ENCODE measurements at places on chromosomes 16 and 17. TPM values are rescaled to one million over a fixed set of nuclear protein-coding genes. Genes with fewer than 3 reads are reported as not detected.

ITGB4 gene
- 37.6 TPM for total RNA-seq

SOX9 gene
- not detected for total RNA-seq

DPEP3 gene
- total RNA-seq, result 0.13 TPM

MYH13 gene
- not detected for total RNA-seq

DNA sequence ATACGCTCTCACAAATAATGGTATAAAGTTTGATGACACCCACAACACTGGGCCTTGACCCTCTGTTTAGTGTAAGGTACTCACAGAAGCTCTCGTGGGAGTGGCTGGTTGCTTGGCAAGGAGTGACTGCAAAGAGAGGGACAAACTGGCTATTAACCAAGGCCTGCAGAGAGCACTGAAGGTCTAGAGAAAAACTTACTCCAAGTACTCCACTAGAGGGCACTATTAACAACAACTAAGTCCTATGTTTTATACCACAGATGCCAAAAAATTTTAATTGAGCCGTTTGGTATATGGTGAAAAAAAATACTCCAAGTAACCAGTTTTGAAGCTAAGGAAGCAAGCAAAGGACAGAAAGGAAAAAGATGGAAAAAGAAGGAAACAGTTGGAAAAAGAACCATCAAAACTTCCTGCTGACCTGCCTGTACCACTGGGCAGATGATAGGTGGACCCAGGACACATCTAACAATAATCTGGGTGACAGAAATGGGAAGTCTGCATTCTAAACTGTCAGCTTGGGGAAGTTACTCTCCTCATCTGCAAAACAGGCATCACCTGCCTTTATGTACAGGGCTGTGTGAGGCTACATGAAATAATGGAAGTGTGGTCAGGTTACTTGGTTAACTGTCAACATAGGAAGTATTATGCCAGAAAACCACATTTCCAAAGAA lies 23.2 kb downstream of the DYNC1LI2 start:
- peak; percentile 72 for DNase-seq

- no peak for DNase-seq
Observed at GRCh38 chr16:27436921-27437650, 35.1 kb downstream of the IL21R start.

DNA sequence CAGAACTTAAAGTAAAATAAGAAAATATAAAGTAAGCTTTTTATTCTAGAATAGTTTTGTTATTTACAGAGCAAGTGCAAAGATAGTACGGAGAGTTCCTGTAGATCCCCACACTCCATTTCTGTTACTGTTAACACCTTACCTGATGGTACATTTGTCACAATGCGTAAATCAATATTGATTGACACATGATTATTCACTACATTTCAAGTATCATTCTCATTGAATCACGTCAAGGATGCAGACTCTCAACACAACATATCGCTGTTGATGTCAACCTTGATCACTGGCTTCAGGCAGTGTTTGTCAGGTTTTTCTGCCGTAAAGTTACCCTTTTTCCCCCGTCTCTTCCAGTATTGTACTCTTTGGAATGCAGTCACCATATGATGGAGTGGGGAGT lies 64.2 kb upstream of the WSCD1 start:
- no peak for DNase-seq

GRCh38 chr17:19508577-19508867 lies 25.1 kb upstream of the SLC47A1 start:
- DNase-seq, result no peak

GRCh38 chr17:82808006-82808405 lies 31.8 kb downstream of the ZNF750 start:
- DNase-seq, result no peak

DNA sequence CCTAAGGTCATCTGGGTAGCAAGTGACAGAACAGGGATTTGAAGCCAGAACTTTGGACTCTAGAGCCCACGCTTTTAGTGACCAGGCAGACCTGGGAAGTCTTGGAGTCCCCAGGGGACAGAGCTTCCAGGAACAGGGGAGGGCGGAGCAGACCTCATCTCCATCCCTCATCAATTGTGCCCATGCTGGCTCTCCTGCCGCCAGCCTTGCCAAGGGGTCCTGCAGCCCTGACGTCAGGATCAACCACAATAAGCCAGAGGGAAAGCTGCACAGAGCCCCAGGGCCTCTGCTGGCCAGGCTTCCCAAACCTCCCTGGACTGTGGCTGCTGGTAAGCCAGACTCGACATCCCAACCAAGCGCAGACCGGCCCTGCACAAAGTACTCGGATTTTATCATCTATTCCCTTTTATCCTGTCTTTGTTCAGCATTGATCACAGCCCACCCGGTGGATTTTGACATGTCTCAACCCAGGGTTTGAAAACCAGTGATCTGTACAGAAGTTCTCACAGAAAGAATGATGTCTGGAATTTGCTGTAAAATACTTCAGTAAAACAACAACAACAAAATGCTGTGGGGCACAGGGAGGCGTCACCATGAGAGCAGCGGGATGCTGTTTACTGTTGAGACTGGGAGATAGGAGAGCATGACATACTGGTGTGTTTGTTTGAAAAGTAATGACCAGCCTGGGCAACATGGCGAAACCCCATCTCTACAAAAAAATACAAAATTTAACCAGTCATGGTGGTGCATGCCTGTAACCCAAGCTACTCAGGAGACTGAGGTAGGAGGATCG lies 11.8 kb downstream of the C16orf74 start:
- DNase-seq, result no peak

- DNase-seq, result no peak
Observed at GRCh38 chr17:59814685-59815084, 78.1 kb downstream of the TUBD1 start.

DNA sequence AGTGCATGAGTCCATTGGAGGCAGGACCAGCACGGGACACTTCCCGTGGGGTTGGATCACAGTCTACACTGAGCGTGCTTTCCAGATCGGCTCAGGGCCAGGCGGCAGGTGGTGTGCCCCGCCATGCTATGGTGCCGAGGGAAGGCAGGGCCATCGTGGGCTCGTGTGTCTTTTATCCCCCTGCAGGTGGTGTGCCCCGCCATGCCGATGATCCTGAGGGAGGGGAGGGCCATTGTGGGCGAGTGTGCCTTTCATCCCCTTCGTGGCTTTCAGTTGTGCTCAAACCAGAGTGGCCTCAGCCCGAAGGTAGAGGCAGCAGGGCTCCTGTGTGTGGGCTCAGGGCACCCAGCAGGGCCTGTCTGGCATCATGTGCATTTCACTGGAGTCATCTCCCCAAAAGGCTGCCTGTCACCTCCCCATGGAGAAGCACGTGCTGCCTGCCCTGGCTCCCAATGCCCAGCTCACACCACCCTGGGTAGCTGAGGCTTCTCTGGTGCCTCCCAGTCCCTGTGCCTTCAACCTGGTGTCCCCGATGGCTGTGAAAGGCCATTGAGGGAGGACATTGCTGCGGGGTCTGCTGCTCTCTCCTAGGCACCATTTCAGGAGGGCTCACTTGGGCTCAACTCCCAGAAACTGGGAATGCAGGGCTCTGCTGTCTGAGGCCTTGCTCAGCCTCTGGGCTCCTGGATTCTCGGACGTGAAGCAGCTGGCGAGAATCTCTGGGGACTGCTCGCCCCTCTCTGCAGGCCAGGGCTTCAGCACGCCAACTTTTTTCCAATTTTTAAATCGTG lies 207.6 kb downstream of the NPIPB11 start:
- DNase-seq, result no peak

DNA sequence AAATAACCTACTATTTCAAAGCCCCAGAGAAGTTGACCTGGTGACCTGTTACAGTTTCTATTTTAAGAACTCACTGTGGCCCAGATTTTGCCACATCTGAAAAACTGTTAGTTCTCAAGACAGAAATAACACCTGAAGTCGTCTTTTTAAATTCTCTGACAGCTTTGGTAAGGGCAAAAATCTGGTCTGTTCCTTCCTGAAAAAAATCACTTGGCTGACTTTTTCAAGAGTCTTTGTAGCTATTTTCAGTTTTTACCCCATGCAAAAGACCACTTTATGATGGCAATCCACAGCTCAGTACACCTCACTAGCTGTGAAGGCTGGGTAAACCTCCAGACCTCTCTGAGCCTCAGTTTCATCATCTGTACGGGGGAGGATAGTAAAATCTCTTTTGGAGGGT lies 60.7 kb upstream of the SREBF1 start:
- DNase-seq, result no peak

DNA sequence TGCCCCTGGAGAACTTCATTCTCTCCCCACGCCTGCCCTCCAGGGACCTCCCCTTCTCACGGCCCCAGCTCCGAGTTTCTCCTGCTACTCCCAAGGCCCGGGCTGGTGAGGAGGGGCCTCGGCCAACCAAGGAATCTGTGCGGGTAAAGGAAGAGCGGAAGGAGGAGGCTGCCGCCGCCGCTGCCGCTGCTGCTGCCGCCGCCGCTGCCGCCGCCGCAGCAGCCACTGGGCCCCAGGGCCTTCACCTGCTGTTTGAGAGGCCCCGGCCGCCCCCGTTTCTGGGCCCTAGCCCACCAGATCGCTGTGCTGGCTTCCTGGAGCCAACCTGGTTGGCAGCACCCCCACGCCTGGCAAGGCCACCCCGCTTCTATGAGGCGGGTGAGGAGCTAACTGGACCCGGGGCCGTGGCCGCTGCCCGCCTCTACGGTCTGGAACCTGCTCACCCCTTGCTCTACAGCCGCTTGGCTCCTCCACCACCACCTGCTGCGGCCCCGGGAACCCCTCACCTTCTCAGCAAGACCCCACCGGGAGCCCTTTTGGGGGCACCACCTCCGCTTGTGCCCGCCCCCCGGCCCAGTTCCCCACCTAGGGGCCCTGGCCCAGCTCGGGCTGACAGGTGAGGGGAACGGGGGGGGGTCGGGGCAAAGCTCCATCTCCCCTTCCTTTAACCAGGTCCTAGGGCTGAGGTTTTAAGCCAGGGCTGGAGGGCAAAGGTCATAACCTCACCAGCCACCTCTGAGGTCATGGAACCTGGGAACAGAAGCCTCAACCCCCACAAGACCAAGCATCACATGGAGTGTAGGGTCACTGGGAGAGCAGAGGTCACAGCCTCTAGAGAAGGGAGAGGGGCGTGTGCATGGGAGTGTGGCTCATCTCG lies 11.0 kb downstream of the FBRS start:
- DNase-seq, result no peak

DNA sequence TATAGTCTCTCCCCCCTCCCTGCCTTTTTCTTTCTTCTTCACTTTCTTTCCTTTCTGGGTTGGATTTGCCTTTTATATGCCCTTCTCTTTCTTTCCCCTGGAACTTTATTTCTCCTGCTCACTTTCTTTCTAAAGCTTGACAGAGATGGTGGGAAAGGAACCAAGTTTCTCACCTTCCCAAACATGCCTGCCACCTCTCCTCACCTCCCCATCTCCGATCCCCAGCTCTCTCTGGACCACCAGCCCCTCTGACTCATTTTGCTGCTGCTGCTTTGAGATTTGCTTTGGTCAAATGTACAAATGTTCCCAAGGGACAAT lies 6.7 kb upstream of the LHX1 start:
- no peak for DNase-seq

DNA sequence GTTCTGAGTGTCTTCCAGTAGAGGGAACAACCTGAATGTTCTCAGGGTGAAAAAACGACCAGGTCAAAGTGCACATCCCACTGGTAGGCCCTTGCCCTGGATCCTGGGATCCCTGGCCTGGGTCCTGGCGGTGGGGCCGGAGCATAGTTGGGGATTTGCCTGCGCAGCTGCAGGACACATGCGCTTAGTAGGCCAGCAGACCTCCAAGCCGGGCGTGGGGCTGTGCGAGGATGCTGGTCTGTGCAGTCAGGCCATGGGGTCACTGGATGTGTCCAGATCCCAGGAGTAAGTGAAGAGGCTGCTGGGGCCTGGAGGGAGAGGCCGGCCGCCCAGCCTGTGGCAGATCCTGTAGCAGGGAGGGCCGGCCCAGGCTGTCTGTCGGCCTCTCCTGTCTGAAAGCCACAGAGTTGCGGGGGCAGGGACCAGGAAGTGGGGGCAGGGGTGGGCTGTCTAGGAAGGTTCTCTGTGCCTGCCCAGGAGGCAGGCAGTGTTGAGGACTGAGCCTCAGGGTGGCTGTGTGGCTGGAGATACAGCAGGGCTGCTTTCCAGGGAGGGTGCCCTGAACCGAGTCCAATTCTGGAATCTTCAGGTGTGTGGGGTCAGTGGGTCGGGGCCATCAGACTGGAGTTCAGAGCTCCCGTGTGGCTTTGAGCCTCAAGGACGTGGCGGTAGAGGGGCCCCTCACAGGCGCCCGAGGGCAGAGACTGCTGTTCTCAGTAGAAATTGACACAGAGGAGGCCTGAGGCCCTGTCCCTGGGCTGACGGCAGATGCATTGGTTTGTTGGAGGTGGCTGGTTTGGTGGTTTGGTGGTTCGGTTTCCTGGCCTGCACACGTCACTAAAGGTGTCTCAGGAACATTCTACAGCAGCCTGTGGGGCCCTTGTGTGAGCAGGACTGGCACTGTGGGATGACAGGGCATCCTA lies 17.2 kb upstream of the NUDT16L1 start:
- no peak for DNase-seq

- peak; percentile 6 for DNase-seq
Observed at GRCh38 chr17:55549140-55549539, 37.9 kb upstream of the SMIM36 start.

- peak; percentile 77 for DNase-seq
Observed at GRCh38 chr16:84603140-84603816, 14.6 kb downstream of the COTL1 start.

- DNase-seq, result no peak
Observed at GRCh38 chr16:56493126-56493525, 26.7 kb downstream of the BBS2 start.

GRCh38 chr17:45982791-45983613 lies 16.0 kb upstream of the STH start:
- no peak for DNase-seq

GRCh38 chr17:38654411-38655398 lies 20.1 kb downstream of the EPOP start:
- no peak for DNase-seq

GRCh38 chr16:83806036-83806435 lies 1.7 kb upstream of the HSBP1 start:
- DNase-seq, result no peak

GRCh38 chr17:6713130-6713917 lies at the start of gene SLC13A5:
SLC13A5 (minus strand) TSS chr17:6713369; CDS start chr17:6713333, 36 bp downstream.
- DNase-seq, result no peak
